ENCODE measurements at places on chromosomes 2 and 18. TPM values are rescaled to one million over a fixed set of nuclear protein-coding genes. Genes with fewer than 3 reads are reported as not detected.

The HJURP gene
- 1.2 TPM for total RNA-seq

The CNGA3 gene
- total RNA-seq = 0.17 TPM

The NEU2 gene
- total RNA-seq = not detected

The FSIP2 gene
- total RNA-seq = 0.29 TPM

The HRH4 gene
- total RNA-seq = 1.7 TPM

The PAIP2B gene
- 6.3 TPM for total RNA-seq

The RAB6C gene
- total RNA-seq = not detected

DNA sequence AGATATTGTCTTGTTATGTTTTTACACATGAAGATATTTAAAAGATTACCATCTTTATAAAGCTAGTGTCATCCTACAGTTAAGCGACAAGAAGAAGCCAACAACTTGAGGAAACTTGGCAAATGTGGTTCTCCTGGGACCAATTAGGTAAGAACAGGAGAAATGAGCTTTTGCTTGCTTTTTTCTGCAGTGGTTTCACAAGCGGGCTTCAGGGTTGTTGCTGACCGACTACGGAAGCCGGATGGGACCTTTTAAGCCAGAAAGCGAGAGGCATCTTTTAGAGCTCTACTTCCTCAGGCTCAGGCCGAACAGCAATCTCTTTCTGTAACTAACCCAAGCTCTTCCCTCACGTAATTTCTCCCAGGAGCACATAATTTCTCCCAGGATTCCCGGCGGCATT lies 256.5 kb downstream of the CNTNAP5 start:
- H3K4me1 ChIP-seq = no peaks in the 10 kb centered on the region
- no peak overlapping the region for H3K27ac ChIP-seq
- H3K4me3 ChIP-seq = no peak overlapping the region
- H3K36me3 ChIP-seq = no peaks in the 10 kb centered on the region
- H3K27me3 ChIP-seq = no peaks in the 10 kb centered on the region
- no peak for DNase-seq

DNA sequence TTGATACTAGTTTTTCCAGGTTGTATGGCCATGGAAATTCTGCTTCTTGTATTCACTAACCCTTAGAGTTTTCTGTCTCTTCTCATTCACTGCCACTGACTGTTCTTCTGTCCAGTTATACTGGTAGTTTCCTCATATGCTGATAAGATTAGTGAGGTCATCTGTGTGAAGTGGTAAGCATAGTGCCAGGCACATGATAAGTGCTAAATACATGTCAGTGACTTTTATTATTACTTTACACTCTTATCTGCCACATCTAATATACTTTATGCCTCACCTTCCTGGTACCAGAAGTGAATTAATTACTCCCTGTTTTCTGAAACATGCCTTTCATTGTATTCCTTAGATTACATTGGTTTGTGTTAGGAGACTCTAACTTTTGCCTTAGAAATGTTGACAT lies 91.3 kb downstream of the NBEAL1 start:
- no peak overlapping the region for H3K27ac ChIP-seq
- no peaks in the 10 kb centered on the region for H3K4me1 ChIP-seq
- no peak overlapping the region for H3K4me3 ChIP-seq

DNA sequence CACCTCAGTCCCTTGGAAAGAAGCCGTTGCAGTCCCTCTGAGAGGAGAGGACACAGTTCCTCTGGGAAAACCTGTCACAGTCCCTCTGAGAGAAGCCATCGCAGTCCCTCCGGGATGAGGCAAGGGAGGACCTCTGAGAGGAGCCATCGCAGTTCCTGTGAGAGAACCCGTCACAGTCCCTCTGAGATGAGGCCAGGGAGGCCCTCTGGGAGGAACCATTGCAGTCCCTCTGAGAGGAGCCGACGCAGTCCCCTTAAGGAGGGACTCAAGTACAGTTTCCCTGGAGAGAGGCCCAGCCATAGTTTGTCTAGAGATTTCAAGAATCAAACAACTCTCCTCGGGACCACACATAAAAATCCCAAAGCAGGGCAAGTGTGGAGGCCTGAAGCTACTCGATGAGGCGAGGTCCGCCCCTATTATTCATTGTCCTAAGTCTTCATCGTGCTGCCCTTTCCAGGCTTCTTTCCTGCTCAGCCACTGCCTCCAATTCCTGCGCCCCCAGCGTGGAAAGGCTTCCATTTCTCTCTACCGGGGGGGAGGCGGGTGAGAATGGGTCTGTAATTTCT lies 630 bp upstream of the ZNF512 start:
- H3K4me3 ChIP-seq = peak overlapping the region; percentile 81
- H3K36me3 ChIP-seq = no peaks in the 10 kb centered on the region
- peaks cover 15% of the 10 kb centered on the region for H3K4me1 ChIP-seq
- H3K27ac ChIP-seq = peak overlapping the region; percentile 77

- H3K4me1 ChIP-seq = no peaks in the 10 kb centered on the region
- no peak for DNase-seq
- H3K27me3 ChIP-seq = no peaks in the 10 kb centered on the region
- H3K36me3 ChIP-seq = no peaks in the 10 kb centered on the region
- H3K4me3 ChIP-seq = no peak overlapping the region
Measured at GRCh38 chr2:8719528-8719927, 37.7 kb downstream of the ID2 start.

- H3K27me3 ChIP-seq = no peaks in the 10 kb centered on the region
- H3K4me1 ChIP-seq = no peaks in the 10 kb centered on the region
Measured at GRCh38 chr18:32803568-32803967, 30.7 kb upstream of the KLHL14 start.

DNA sequence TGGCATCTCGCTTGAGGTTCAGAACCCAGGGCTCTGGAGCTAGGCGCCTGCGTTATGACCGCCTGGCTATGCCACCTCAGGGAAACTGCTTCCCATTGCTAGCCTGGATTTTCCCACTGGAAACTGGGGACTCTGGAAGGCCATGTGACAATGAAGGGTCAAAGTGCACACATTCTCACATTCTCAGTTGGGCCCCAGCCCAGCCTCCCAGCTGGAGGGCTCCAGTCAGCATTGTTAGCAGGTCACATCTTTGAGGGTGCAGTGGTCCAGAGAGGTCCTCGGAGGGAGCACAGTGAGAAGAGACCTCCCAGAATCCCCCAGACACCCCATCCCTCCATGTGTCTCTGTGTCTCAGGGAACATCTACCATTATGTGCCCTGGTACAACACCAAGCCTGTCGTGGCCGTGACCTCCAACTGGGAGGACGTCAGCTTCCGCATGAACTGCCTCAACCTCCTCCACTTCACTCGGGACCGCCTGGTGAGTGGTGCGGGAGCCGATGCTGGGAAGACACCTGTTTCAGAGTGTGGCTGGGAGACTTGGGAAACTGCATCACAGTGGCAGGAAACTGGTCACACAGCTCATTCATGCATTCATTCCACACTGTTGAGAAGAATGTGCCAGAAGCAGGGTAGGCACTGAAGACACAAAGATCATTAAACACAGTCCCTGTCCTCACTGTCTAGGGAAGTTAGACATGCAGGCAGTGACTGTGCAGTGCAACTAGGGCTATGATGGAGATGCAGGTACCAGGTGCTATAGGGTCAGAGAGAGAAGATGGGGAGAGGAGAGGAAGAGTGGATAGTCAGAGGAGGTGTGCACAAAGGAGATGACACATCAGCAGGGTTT lies 41.6 kb downstream of the FER1L5 start:
- no peak overlapping the region for H3K4me3 ChIP-seq
- no peaks in the 10 kb centered on the region for H3K36me3 ChIP-seq
- peaks cover 11% of the 10 kb centered on the region for H3K4me1 ChIP-seq

DNA sequence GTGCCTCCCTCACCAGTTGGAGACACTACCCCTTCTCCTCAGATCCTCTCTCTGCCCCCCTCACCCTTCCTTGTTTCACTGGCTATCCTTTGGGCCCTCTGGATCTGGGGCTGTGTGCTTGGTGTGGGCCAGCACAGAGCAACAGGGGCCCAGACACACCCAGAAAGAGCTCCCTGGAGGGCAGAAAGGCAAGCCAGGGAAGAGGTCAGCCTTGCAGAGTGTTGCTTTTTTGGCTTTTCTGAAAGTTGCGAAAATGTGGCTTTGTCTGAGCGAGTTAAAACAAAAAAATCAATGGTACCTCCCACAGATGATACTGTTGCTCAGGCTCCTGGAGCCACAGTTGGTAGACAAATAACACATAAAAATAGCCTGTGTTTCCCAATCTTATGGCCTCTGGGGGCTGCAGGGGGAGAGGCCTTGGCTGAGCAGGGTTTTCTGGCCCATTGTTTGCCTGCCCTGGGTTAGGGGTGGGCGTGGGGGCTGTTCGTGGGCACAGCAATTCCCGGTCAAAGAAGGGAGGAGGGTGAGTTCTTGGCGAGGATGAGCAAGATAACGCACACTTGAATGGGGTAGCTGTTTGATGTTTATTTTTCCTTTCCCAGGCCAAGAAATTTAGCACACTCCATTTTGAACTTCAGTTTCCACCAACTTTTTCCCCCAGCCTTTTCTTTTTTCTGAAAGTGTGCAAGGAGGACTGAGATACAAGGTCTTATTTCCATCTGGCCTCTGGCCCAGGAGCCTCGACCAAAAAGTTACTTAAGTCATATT lies 167.0 kb upstream of the HAAO start:
- no peaks in the 10 kb centered on the region for H3K27me3 ChIP-seq
- peak overlapping the region; percentile 65 for H3K27ac ChIP-seq
- no peaks in the 10 kb centered on the region for H3K36me3 ChIP-seq
- H3K4me1 ChIP-seq = peaks cover 51% of the 10 kb centered on the region
- no peak for DNase-seq

DNA sequence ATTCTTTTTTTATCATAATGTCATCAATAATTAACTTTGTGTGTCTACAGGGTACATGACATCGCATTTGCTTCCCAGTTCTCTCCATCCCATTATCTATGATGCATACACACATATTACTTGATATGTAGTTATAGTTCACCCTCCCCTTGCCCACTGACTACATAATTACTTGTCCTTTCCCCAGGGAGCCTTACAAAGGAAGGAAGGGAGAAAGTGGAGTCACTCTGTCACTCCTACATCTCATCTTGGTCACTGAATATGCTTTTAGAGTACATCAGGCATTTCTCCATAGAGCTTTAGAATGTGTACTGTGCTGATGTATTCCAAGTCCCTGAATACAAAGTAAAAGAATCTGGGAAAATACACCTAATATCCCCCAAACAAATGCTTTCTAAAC lies 6.0 kb upstream of the DTNA start:
- H3K36me3 ChIP-seq = no peaks in the 10 kb centered on the region
- no peak for DNase-seq
- peaks cover 4% of the 10 kb centered on the region for H3K4me1 ChIP-seq
- H3K27ac ChIP-seq = no peak overlapping the region

DNA sequence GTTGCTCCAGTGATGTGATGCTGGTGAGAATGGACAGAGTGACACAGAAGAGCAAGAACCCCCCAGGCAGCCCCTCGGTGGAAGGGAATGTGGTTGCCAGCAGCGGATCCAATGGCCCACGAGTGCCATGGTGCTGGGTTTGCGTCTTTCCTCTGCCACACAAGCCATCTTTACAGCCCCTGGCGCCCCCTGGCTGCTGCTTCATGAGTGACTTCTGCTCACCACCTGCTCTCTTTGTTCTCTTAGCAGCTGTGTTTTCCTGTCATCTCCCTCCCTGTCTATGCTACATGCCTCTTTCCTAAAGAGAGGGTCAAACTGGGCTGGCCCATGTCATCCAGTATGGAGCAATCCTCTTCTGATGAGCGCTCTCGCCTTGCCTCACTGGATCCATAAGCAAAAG lies 300.0 kb upstream of the SMIM21 start:
- H3K27ac ChIP-seq = no peak overlapping the region
- H3K4me1 ChIP-seq = no peaks in the 10 kb centered on the region
- peak; percentile 71 for DNase-seq
- H3K36me3 ChIP-seq = no peaks in the 10 kb centered on the region
- no peaks in the 10 kb centered on the region for H3K27me3 ChIP-seq

- no peak overlapping the region for H3K27ac ChIP-seq
- no peaks in the 10 kb centered on the region for H3K4me1 ChIP-seq
- H3K36me3 ChIP-seq = no peaks in the 10 kb centered on the region
- H3K27me3 ChIP-seq = no peaks in the 10 kb centered on the region
- H3K4me3 ChIP-seq = no peak overlapping the region
- no peak for DNase-seq
Measured at GRCh38 chr18:37341016-37341415, 224.6 kb downstream of the CELF4 start.

- H3K27ac ChIP-seq = no peak overlapping the region
- no peak for DNase-seq
- H3K4me1 ChIP-seq = no peaks in the 10 kb centered on the region
- H3K4me3 ChIP-seq = no peak overlapping the region
- H3K36me3 ChIP-seq = no peaks in the 10 kb centered on the region
Measured at GRCh38 chr2:1790473-1790872, 46.2 kb upstream of the PXDN start.

GRCh38 chr2:184049566-184049965 lies 548.8 kb upstream of the ZNF804A start:
- H3K4me3 ChIP-seq = no peak overlapping the region
- H3K27ac ChIP-seq = no peak overlapping the region
- no peaks in the 10 kb centered on the region for H3K27me3 ChIP-seq
- H3K4me1 ChIP-seq = no peaks in the 10 kb centered on the region

GRCh38 chr2:195316486-195316885 lies 340.5 kb upstream of the SLC39A10 start:
- DNase-seq = no peak
- H3K27ac ChIP-seq = no peak overlapping the region
- H3K27me3 ChIP-seq = no peaks in the 10 kb centered on the region
- no peak overlapping the region for H3K4me3 ChIP-seq

GRCh38 chr2:128145651-128146050 lies 54.7 kb downstream of the UGGT1 start:
- H3K36me3 ChIP-seq = peaks cover 89% of the 10 kb centered on the region
- H3K4me3 ChIP-seq = no peak overlapping the region
- no peaks in the 10 kb centered on the region for H3K27me3 ChIP-seq
- H3K4me1 ChIP-seq = no peaks in the 10 kb centered on the region
- DNase-seq = no peak
- no peak overlapping the region for H3K27ac ChIP-seq

- DNase-seq = no peak
- no peak overlapping the region for H3K27ac ChIP-seq
- no peaks in the 10 kb centered on the region for H3K27me3 ChIP-seq
- H3K4me1 ChIP-seq = no peaks in the 10 kb centered on the region
- no peak overlapping the region for H3K4me3 ChIP-seq
Measured at GRCh38 chr18:57134618-57135135, 12.2 kb upstream of the BOD1L2 start.

Measured in upper lobe of right lung (tissue), 1 donor.